Stimulated activated CD4-positive, alpha-beta T cell treated with anti-CD3 and anti-CD28 coated beads, Interleukin-15, amount 100 ng/mL, for 1 hour (primary cell): ENCODE measurements at places on chromosomes 1 and 21.

GRCh38 chr1:220843481-220844011, 35.7 kb upstream of the HLX start:
- DNase-seq, result no peak

GRCh38 chr1:24018611-24019580, 38.8 kb upstream of the SRSF10 start:
- DNase-seq, result no peak

- no peak for DNase-seq
These were observed 1368.6 kb upstream of the ADGRL4 start for GRCh38 chr1:80375109-80375508.

DNA sequence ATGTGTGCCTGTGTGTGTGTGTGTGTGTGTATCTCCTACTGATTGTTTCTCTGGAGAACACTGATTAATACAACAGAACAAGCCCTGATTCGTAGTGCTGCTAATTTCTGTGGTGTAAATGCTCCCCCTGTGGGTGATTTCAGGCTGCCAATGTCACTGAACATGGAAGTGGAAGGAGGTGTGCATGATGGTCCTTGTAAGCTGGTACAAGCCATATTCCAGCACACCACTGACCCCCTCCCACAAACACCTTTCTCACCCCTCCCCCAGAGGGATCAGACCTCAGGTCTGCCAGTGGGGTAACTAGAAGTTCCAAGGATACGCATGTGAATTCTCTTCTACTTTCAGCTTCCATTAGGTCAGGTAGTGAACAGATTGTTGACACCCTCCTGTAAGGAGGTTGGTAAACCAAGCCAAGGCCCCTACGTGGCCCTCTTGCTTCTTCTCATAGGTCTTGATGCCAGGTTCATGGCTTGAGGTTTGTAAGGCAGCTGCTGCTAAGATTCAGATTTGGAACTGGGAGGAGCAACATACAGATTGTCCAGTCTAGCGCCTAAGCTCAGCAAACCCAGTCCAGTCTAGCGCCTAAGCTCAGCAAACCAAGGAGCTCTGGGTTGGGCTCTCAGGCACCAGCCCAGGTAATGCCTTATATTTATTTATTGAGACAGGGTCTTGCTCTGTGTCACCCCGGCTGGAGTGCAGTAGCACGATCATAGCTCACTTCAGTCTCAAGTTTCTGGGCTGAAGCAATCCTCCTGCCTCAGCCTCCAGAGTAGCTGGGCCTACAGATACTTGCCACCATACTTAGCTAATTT, 38.7 kb downstream of the DHCR24 start:
- no peak for DNase-seq

- DNase-seq, result no peak
These were observed 42.3 kb upstream of the SYT14 start for GRCh38 chr1:209895709-209896108.
